Activated T-helper 9 cell treated with anti-CD3 and anti-CD28 coated beads, Interleukin-2, amount 50 U/mL, for 16 hours (primary cell): ENCODE measurements at places on chromosomes 3 and 15.

DNA sequence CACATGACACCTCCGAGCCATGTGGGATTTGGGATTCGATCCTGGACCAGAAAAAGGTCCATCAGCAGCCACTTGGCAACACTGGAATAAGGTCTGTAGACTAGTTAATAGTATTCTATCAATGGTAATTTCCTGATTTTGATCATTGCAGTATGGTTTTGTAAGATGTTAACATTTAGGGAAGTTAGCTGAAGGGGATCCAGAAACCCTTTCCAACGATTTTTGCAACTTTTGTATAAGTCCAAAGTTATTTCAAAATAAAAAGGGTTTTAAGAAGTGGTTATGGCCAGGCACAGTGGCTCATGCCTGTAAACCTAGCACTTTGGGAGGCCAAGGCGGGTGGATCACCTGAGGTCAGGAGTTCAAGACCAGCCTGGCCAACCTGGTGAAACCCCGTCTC lies 10.2 kb downstream of the BDH1 start:
- no peak for DNase-seq

DNA sequence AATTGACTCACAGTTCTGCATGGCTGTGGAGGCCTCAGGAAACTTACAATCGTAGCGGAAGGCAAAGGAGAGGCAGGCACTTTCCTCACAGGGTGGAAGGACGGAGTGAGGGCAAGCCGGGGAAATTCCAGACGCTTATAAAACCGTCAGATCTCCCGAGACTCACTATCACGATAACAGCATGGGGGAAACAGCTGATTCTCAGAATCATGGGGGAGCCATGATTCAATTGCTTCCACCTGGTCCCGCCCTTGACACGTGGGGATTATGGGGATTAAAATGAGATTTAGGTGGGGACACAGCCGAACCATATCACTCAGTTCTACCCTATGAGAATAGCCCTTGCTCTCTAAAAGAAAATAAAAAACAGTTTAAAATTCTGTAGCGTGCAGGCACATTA lies 13.4 kb upstream of the SYNPR start:
- no peak for DNase-seq

- DNase-seq, result no peak
Measured at GRCh38 chr3:30181581-30181980, 424.8 kb upstream of the TGFBR2 start.

GRCh38 chr3:48129921-48130320 lies 58.3 kb downstream of the CDC25A start:
- DNase-seq, result no peak

DNA sequence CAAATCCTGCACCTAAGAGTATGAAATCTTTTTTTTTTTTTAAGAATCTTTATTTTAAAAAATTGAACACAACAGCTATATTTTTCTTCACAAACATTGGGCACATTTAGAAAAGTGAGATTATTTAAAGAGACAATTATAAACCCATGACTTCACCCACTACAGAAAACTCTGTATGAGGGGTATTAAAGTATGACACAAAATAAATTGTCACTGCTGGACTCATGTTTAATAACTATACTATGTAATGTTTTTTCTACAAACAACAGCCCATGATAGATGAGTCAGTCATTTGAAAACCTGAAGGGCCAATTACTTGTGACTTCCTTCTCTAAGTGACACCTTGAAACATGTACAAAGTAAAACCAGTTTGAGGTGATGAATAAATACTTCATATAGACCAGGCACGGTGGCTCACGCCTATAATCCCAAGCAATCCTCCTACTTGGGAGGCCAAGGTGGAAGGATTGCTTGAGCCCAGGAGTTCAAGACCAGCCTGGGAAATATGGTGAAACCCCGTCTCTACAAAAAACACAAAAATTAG lies 36.0 kb downstream of the AQR start:
- DNase-seq, result no peak
